Thyroid gland (tissue), 4 donors: ENCODE measurements at places on chromosomes 3 and 15. TPM values are rescaled to one million over a fixed set of nuclear protein-coding genes. Genes with fewer than 3 reads are reported as not detected.

The CCR2 gene
- total RNA-seq = 2.0 TPM

The IGF2BP2 gene
- 45.7 TPM for total RNA-seq

The B3GALNT1 gene
- total RNA-seq = 22.3 TPM

The FOXL2NB gene
- not detected for total RNA-seq

The SLC2A2 gene
- total RNA-seq = not detected

The MOBP gene
- not detected for total RNA-seq

The SLC22A13 gene
- total RNA-seq = not detected

The NRROS gene
- 1.2 TPM for total RNA-seq

The ADCY5 gene
- 2.7 TPM for total RNA-seq

The KNL1 gene
- 0.78 TPM for total RNA-seq

The GOLGA6L24 gene
- not detected for total RNA-seq

The SLC6A11 gene
- total RNA-seq = not detected

The STARD5 gene
- total RNA-seq = 11.3 TPM

The SEMA3F gene
- 13.2 TPM for total RNA-seq

The SNX22 gene
- total RNA-seq = 132 TPM

The TFRC gene
- 87.7 TPM for total RNA-seq

The RTP1 gene
- not detected for total RNA-seq

The NPAP1 gene
- 1.8 TPM for total RNA-seq

The KBTBD13 gene
- total RNA-seq = not detected

The RBPMS2 gene
- total RNA-seq = 3.5 TPM

The AMOTL2 gene
- 102 TPM for total RNA-seq

The SSR3 gene
- total RNA-seq = 134 TPM

The HESX1 gene
- total RNA-seq = not detected

The CALML4 gene
- total RNA-seq = 5.1 TPM

The ROPN1 gene
- not detected for total RNA-seq

The NMNAT3 gene
- total RNA-seq = 12.6 TPM

The RLBP1 gene
- total RNA-seq = not detected
